A673 (cell line): ENCODE measurements at places on chromosomes 7 and 10. TPM values are rescaled to one million over a fixed set of nuclear protein-coding genes. Genes with fewer than 3 reads are reported as not detected.

COL13A1 gene
- total RNA-seq, result 2.0 and 3.0 TPM in 2 replicates

AKR1C2 gene
- total RNA-seq, result 16.2 and 23.5 TPM in 2 replicates

PIP gene
- not detected in 2 replicates for total RNA-seq

PRSS37 gene
- not detected in 2 replicates for total RNA-seq

CALY gene
- total RNA-seq, result 0.57 TPM in 1 of 2 replicates, not detected in the other

HTR7 gene
- not detected in 2 replicates for total RNA-seq

HGF gene
- not detected in 2 replicates for total RNA-seq

NME8 gene
- total RNA-seq, result not detected in 2 replicates

VDAC2 gene
- total RNA-seq, result 307 and 328 TPM in 2 replicates

GRM8 gene
- total RNA-seq, result 0.72 and 0.80 TPM in 2 replicates

LYZL2 gene
- not detected in 2 replicates for total RNA-seq

MRLN gene
- total RNA-seq, result 0.72 TPM in 1 of 2 replicates, not detected in the other

GARIN1A gene
- total RNA-seq, result 1.8 and 2.2 TPM in 2 replicates

ANKRD1 gene
- not detected in 2 replicates for total RNA-seq

KCNIP2 gene
- total RNA-seq, result 0.86 and 2.8 TPM in 2 replicates

CDNF gene
- total RNA-seq, result 0.34 and 0.83 TPM in 2 replicates
